ENCODE measurements at places on chromosomes 16 and 17. TPM values are rescaled to one million over a fixed set of nuclear protein-coding genes. Genes with fewer than 3 reads are reported as not detected.

DNA sequence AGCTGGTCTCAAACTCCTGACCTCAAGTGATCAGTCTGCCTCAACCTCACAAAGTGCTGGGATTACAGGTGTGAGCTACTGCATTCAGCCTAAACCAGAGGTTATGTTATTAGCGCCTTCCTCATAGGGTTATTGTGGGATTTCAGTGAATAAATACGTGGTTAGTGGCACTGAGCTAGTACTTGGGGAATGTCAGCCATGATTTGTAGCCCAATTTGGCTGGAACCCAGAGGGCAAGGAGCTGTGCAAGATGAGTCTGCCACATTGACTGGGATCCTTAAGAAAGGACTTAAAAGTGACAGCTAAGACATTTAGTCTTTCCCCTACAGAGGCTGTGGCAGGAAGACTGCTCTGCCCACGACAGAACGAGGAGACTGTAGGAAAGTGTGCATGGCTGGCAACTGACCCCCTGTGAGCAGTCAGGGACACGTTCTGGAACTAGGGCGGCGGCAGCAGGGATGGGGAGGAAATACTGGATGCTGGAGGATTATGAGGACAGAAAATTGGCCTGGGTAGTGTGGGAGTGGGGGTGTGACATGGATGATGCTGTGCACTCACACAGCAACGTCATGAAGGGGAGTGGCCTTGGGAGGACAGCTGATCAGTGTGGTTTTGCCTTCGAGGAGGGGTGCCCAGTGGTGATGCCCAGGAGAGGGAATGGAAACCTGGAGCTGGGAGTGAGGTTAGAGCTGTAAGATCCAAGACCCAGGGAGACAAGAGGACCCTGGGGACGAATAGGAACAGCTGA, 14.6 kb downstream of the ATP5PD start:
- peak; percentile 88 for DNase-seq

GRCh38 chr16:11152677-11153331, 103.2 kb downstream of the SOCS1 start:
- DNase-seq = no peak

DNA sequence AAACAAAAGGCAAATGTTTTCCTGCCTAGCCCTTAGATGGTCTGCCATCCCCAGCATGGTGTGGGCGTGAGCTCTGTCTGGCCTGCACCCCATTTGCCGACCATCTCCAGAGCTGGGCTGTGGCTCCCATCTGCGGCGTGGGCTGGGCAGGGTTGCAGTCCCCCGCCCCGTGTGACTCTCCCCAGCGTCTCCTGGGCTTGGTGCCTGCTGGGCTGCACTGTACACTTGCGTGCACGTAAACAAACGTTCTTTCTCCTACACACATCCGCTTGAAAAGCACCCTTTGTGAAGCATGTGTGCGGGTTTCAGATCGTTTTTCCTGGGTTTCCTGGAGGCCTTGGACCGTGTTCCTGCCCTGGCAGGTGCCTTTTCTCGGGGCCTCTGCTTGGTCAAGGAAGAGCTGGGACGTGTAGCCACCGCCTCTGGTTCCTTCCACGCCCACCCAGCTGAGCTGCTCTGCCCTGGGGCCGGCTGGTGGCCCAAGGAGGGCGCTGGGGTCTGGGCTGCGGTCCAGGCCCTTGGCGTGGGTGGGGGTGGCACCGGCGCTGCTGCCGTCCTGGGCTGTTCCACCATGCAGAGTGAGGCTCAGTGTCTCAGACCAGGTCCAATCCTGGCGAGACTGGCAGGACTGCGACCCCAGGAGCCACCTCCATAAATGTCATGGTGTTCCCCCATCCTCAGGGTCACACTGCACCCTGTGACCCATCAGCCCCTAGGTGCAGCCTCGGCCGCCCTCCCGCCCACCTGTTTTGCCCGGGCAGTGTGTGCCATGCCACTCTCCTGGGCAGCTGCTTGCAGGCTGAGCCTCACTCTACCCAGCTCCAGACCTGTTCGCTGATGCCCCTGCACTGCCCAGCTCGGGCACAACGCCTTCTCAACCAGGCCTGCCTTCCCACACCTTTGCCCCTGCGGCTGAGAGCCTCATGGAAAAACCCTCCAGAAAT, 9.9 kb upstream of the BAIAP3 start:
- no peak for DNase-seq

Gene MRPL10
- total RNA-seq = 16.1 TPM

DNA sequence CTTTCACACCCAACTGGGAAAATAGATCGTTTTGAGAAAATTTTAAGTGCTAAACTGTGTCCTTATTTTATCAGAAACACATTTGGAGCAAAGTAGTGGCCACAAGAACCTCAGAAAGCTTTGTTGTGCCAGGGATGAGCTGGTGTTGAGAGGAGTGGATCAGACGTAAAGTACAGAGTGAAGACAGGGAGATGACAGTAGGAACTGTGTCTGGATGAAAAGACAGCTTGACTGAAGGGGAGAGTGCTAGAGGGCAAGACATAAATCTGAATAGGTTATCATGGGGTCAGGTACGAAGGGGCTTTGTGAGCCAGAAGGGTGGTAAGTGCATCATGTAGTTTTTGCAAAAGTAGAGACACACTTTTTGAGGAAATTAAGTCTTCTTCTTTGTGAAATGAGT, 39.3 kb upstream of the CARMIL2 start:
- no peak for DNase-seq

Gene NPIPB13
- 2.4 TPM for total RNA-seq

DNA sequence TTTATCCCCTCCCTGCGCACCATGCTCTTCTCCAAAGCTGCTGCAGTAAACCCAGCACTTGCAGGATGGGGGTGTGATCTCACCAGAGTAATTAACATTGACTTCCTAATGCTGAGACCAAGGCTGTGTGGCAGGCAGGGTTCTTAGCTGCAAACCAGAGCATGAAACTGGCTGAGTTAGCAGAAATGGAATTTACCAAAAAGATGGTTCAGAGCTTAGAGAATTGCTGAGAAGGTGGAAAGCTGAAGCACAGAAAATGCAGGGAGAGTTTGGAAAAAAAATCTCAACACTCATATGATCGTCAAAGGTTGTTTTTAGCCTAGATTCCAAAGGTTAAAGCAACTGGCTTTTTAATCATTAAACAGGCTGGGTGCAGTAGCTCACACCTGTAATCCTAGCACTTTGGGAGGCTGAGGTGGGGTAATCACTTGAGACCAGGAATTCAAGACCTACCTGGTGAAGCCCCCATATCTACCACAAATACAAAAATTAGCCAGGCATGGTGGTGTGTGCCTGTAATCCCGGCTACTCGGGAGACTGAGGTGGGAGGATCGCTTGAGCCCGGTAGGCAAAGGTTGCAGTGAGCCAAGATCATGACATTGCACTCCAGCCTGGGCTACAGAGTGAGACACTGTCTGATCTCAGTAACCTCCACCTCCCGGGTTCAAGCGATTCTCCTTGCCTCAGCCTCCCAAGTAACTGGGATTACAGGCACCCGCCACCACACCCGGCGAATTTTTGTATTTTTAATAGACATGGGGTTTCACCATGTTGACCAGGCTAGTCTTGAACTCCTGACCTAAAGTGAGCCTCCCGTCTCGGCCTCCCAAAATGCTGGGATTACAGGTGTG, 6.0 kb upstream of the TXNDC11 start:
- no peak for DNase-seq

GRCh38 chr16:3187798-3188674, at the start of gene OR1F1:
Gene OR1F1 (plus strand): TSS chr16:3188204.
- no peak for DNase-seq

DNA sequence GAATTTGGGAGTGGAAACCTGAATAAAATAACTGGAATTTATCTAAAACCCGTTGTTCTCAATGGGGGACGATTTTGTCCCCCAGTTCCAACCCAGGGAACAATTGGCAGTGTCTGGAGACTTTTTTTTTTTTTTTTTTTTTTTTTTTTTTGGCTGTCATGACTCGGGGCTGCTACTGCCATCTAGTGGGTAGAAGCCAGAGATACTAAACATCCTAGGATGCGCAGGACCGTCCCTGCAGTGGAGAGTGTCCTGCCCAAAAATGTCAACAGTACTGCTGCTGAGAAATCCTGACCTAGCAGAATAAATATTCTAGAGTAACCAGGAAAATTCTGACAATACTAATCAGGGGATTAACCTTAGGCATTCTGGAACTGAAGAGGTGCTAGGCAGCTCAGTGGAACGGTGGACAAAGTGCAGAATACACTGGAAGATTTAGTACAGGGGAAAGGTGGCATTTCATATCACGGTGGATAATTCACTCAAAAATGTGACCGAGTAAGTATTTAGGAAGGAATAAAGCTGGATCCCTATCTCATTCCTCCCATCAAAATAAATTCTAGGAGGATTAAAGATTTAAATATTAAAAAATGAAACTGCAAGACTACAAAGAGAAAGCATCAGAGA, 107.6 kb downstream of the SPECC1 start:
- peak; percentile 85 for DNase-seq

- DNase-seq = peak; percentile 42
Observed at GRCh38 chr17:50967795-50968194, 101.6 kb upstream of the TOB1 start.

GRCh38 chr17:65558683-65559460, 2.6 kb downstream of the AXIN2 start:
- DNase-seq = peak; percentile 27

Gene NPIPB8
- total RNA-seq = 0.21 TPM

Gene HSD17B2
- 3.4 TPM for total RNA-seq

DNA sequence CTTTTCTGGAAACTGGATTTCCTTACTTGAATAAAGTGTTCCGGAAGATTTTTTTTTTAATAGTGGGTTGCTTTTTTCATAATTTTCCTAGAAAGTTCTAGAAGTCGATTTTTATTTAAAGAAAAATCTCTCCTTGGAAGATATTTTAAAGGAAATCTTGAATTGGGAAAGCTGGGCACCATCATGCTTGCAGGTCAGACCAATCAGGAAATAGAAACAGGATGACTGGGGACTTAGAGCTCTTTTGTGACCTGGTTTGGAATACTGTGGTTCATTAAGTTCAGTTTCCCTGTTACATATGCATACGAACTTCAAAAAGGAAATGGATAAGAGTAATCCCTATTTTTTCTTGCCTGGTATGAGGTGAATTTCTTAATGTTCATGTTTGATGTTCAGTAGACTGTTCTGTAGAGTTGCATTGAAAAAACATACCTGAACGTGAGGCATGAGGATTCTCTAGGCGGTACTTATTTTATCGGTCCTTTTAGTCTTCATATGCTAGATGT, 1.2 kb downstream of the NFATC3 start:
- peak; percentile 53 for DNase-seq

Gene CD79B
- 7.7 TPM for total RNA-seq

- DNase-seq = peak; percentile 30
Observed at GRCh38 chr17:64938925-64939474, 19.7 kb upstream of the LRRC37A3 start.

DNA sequence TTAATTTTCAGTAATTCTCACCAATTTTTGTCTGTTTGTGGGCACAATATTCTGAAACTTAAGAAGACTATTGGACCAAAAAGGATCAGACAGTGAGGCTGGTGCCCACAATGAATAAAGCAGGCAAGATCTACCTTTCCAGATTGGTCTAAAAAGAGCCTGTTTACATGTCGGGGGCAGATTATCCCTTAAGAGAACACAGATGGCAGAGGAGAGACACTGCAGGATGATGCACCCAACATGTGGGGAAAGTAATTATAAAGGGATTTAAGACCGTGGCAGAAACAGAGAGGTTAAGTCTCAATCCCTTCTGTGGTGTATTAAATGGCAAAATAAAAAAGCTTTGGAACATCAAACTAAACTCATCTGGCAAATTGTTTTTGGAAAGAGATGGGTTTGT, 331.8 kb upstream of the CDH11 start:
- no peak for DNase-seq

Gene LPO
- total RNA-seq = 6.4 TPM

- peak; percentile 84 for DNase-seq
Observed at GRCh38 chr17:62627219-62627903, at the start of gene MRC2. Gene MRC2 (plus strand): TSS chr17:62627670. CDS start chr17:62627803, 133 bp downstream.
